ENCODE measurements at places on chromosomes 3 and 15.

GRCh38 chr3:48429960-48430707, at the start of gene PLXNB1:
TSS of gene PLXNB1 (minus strand) at chr3:48430086. CDS start at chr3:48424611, 5,475 bp downstream.
- peak; percentile 64 for DNase-seq

GRCh38 chr3:143830786-143831185, 17.5 kb downstream of the SLC9A9 start:
- no peak for DNase-seq

DNA sequence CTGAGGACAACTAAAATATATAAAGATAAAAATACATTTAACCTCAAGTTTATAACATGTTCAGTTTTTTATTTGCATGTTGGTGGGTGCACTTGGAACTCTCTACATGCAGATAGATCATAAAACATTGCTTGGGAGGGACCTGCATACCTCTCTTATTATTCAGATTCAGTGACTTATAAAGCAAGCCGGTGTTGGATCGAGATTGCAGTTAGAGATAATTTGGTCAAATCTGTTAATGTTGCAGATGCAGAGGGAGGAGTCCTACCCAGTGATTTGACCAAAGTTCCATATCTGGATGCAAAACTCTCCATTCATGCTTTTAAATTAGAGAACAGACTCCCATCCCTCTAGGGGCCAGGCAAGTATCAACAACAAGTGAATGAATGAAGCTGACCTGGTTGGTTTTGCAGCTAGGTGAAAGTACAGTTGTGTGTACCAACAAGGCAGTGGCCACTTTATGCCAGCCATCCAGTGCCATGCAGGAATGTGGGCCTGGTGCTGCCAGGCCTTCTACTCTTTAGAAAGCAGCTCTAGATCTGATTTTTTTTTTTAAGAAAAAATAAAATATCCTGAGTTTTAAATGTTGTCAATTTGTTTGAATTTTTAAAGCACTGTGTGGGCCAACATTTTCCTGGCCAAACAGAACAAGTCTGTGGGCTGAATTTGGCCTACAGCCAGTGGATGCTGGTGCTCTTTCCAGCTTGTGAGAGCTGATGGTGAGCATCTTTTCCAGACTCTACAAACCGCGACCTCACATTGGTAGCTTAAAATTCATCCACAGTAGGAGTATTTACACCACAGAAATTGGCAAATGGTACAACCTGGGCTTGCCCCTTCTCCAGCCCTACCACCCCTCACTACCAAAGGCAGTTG, 12.3 kb downstream of the CDIN1 start:
- DNase-seq, result no peak

- no peak for DNase-seq
These were observed 118.1 kb upstream of the SLC6A11 start for GRCh38 chr3:10697918-10698317.

GRCh38 chr3:102505542-102505941, 70.7 kb downstream of the ZPLD1 start:
- DNase-seq, result no peak

Data from right hindlimb (tissue), 1 donor.